H9 (cell line): ENCODE measurements at places on chromosomes 4 and X.

DNA sequence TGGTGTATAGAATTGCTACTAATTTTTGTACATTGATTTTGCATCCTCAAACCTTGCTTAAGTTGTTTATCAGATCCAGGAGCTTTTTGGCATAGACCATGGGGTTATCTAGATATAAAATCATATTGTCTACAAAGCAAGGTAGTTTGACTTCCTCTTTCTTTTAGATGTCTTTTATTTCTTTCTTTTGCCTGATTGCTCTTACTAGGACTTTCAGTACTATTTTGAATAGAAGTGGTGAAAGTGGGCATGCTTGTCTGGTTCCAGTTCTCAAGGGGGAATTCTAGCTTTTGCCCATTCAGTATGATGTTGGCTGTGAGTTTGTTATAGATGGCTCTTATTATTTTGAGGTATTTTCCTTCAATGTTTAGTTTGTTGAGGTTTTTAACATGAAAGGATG lies 187.9 kb upstream of the LCORL start:
- DNase-seq = no peak

- no peak for DNase-seq
These were observed 106.0 kb upstream of the PLAC1 start for GRCh38 chrX:134764202-134764785.

- peak; percentile 53 for DNase-seq
These were observed 38.0 kb downstream of the IL1RAPL1 start for GRCh38 chrX:28625223-28625622.

DNA sequence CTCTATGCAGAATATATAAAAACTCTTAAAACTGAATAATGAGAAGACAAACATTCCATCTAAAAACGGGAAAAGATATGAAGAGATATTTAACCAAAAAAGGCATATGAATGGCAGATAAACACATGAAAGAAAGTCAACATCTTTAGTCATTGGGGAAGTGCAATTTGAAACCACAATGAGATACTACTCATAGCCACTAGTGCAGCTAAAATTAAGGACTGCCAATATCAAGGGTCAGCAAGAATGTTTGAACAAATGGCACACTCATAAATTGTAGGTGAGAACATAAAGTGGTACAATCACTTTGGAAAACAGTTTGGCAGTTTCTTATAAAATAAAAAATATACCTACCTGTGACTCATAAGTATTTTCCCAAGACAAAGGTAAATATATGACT lies 534.9 kb upstream of the DIPK2B start:
- DNase-seq = no peak

DNA sequence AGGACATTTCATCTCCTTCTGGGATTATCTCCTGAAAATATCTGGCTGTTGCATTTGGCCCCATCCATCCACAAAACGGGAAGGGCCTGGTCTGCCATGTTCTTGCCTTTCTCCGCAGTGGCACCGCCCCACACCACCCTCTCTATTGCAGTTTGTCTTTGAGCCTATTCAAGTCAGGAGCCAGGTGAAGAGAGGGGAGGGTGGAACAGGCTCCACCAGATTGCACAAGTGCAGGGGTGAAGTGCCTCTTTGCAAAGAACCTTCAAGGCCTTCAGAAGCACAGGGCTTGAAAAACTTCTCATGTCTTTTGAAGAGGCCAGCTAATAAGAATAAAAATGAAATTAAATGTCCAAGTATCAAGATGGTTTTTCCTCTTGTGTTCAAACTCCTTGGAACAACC lies 28.7 kb downstream of the RS1 start:
- no peak for DNase-seq

GRCh38 chr4:20284990-20285389 lies 33.3 kb downstream of the SLIT2 start:
- no peak for DNase-seq

GRCh38 chr4:140374130-140374477 lies 658 bp downstream of the SCOC start:
- DNase-seq = no peak

GRCh38 chr4:20353646-20354045 lies 101.9 kb downstream of the SLIT2 start:
- no peak for DNase-seq

DNA sequence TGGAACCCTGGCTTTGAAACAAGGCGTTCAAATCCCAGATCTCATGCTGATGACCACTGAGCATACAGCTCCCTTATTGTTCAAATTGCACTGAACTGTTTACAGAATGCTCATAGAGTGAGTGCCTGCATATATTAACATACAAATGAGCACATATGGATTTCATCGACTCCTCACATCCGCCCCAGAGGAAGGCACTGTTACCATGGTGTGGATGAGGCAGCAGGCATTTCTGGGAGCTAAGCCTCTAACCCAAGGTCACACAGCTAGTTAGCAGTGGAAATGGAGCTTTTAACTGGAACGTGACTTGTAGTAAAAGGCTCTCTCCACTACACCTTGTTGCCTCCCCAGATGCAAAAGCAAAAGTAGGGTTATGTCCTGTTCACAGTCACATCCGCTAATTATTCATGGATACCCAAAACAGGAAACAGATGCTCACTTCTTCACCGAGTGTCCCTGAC lies 289.7 kb downstream of the STK32B start:
- DNase-seq = no peak

DNA sequence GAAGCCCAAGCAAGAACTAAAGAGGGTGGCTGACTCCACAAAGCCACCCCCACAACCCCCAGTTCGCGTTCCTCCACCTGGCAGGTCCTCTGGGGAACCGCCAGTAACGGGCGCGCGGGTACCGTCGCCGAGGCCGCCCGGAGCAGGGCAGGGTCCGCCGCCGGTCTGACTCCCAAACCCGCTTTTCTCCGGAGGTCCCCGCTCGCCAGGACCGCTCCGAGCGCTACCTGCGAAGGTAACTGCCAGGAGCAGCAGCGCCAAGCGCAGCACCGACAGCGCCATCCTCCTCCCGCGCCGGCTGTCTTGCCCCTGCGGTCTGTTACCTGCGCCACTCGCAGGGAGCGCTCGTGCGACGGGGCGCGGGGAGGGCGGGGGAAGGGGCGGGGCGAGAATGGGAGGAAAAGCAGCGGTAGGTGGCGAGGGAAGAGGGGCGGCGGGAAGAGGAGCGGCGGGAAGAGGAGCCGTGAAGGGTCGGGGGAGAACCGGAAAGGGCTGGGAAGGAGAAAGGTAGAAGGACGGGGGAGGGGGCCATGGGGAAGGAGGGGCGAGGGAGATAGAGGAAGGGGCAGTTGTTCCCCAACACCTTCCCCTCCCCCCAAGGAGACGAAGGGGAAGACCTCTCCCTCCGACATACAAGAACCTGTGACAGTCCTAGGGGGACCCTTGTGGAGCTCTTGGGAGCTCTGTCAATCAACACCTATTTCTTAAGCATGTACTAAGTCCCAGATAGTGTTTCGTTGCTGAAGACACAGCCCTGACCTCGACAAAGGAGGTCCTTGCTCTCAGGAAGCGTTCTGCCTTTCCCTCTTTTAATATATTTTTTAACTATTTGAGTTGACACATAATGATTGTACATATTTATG lies at the start of gene SPINK2:
TSS of gene SPINK2 (minus strand) at position 321 of the 863 bp plus-strand sequence. CDS start at position 282, 39 bp downstream.
- peak; percentile 95 for DNase-seq
